ENCODE measurements at places on chromosomes 16 and 17.

- no peak for DNase-seq
Measured at GRCh38 chr16:87636741-87637140, 34.4 kb downstream of the JPH3 start.

DNA sequence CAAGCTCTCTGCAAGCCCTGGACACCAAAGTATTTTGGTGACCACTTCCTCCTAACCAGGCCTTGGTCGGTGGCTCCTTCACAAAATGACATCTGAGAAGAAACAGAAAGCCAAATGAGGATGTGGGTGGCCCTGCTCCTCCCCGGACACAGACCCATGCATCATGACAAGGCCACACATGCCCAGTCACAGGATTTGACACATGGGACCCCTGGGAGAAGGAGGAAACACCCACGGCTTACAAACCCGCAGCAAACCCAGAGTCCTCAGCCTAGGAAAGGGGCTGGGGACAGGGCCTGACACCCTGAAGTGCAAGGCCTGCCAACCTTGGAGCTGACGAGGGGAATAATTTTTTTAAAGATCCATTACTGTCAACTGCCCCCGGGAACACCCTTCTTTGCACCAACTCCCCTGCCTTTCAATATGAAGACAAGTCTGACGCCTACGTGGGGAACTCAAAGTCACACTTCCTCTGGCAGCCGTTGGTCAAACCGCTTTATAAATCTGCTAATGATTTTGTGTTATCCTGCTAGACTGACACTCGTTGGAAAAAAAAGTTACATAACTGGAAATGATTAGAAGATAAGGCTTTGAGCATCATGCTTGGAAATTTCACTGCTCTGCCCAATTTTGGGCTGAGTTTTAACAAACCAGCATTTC, 41.3 kb downstream of the GAS7 start:
- DNase-seq = peak; percentile 71

DNA sequence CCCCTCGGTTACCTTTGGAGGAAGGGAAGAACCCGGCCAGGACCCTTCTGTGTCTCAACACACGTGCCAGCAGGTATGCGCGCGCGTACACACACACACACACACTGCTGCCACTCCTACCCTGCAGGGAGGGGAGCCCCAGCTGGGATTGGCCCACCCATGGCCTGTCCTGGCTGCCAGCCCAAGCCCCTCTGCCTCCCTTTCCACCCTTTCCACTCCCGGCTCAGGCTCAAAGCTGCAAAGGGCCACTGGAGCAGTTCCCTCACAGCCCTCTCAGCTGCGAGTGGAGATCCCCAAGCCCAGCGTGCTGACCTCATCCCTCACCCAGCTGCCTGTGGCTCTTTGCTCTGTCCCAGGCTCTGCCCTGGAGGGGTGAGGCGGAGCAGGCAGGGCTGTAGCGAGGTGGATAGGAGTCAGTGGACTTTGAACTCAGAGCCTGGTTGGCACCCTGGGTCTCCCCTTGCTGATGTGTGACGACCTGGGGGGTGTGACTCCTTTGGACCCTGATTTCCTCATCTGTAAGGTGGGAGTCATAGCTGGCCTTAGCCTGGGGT, 14.5 kb downstream of the KIF19 start:
- DNase-seq = no peak

DNA sequence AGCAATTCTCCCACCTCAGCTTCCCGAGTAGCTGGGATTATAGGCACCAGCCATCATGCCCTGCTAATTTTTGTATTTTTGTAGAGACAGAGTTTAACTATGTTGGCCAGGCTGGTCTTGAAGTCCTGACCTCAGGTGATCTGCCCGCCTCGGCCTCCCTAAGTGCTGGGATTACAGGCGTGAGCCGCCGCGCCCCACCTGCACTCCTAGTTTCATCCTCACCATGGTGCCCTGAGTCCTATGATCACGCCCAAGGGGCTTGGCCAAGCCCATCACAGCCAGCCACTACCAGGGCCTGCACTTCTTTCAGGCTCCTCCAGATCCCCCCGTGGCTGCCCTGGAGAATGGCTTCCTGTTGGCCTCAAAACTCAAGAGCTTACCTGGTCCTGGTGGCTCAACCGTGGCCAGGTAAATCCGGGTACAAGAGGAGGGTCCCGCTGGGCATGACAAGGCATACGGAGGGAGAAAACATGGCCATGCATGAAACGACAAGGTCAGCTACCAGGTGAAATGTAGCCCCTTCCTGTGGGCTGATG, 20.4 kb upstream of the TFAP4 start:
- DNase-seq = no peak

- no peak for DNase-seq
Measured at GRCh38 chr16:1541293-1542165, 8.1 kb downstream of the TMEM204 start.

DNA sequence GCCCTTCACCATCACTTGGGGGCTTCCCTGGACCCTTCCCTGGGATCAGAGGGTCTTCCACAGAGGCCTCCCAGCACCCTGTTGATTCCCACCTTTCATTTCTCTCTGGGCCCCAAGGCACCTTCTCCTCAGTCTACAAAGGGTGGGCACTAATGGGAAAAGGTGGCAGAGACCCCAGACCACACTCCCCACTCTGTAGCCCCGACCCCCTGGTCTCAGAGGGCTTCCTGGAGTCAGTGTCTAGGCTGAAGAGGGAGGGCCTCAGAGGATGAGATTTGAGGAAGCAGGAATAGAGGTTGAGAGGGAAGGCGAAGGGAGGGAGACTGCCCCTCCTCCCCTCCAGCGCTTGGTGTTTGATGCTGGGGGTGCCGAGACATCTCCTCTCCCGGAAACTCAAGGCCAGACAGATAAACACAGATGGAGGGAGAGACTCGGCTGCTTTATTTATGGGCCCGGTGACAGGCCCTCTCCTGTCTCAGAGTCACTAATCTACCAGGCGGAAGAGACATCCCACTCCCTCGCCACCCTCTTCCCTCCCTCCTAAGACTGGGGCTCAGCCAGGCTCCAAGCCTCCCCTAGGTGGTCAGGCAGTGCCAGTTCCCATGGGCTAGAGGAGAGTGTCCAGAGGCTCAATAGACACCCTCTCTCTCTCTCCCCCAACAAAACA, 18.5 kb upstream of the SP2 start:
- DNase-seq = peak; percentile 48

DNA sequence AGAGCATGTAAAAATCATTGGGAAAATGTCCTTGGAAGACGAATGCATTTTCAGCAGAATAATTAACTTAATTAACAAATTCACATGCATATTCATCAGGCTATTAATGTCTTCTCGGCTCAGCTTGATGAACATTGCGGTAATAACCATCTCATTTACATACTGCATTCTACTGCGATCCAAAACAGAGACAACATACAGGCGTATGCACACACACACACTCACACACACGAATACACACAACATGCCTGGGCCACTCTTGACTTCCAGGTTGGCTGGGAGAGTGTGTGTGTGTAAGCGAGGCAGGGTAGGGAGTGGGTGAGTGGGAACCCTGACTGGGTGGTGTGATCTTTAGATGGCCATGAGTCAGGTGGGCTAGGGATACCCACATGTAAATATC, 44.7 kb downstream of the NEUROD2 start:
- DNase-seq = no peak

- DNase-seq = no peak
Measured at GRCh38 chr16:19113577-19114358, at the start of gene ITPRIPL2. TSS of gene ITPRIPL2 (plus strand) at chr16:19113964. CDS start at chr16:19114462, 498 bp downstream.

- DNase-seq = no peak
Measured at GRCh38 chr17:31674717-31675349, 184.2 kb downstream of the COPRS start.

DNA sequence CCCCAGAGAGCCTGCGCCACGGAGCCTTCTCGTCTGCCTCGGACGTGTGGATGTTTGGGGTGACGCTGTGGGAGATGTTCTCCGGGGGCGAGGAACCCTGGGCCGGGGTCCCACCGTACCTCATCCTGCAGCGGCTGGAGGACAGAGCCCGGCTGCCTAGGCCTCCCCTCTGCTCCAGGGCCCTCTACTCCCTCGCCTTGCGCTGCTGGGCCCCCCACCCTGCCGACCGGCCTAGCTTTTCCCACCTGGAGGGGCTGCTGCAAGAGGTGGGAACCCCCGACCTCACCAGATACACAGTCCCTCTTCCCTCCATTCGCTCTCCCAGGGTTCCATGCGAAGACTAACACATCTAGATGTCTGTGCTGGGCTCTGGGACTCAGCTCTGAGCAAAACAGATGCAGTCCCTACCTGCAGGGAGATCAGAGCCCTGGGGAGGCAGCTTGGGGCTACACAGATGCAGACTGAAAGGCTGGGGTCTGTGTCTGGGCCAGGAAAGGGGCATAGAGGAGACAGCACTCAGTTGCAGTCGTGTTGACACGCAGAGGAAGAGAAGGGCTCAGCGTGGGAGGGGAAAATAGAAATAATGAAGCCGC, 3.7 kb downstream of the TNK1 start:
- no peak for DNase-seq

DNA sequence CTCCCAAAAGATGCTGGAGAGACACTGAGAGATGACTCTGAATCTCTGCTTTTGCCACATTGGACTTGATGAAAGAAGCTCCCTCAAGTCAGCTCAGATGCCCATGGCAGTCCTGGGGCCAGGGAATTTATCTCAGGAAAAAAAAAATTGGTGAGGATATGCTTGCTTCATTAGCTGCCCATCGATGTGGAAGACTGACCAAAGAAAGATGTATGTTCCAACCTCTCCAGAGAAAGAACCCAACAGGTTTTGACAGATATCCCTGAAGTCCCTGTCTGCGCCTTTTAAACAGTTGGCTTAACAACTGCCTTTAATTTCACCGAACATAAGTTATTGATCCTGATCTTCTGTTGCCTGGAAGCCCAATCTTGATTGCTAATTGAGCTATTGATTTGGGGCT, 137.4 kb downstream of the TMEM114 start:
- DNase-seq = no peak

GRCh38 chr17:28712032-28712704, 480 bp upstream of the PROCA1 start:
- peak; percentile 78 for DNase-seq

Measured in CMK (cell line).